Memory B cell (primary cell): ENCODE measurements at places on chromosomes 6 and 20.

DNA sequence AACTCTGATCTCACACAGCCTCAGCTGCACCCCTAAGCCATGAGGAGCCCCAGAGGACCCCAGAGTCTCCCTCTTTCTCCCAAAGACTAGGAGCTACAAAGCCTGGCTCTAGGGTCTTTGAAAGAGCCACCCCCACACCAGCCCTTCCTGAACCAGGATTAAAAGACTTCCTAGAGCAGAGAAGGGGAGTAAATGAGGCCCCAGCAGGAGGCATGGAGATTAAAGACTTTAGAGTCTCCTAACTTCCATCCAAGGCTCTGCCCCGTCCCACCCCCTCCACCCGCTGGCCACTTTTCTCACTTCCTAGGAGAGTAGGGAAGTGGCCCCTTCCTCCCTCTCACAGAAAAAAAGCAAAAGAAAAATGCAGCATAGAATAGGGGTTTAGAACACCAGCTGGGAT is 1.7 kb downstream of the PREX1 start:
- H3K27ac ChIP-seq = peak overlapping the region; percentile 93
- no peak for DNase-seq
- H3K4me3 ChIP-seq = peak overlapping the region; percentile 95
- no peaks in the 10 kb centered on the region for H3K27me3 ChIP-seq
- peaks cover 52% of the 10 kb centered on the region for H3K4me1 ChIP-seq

- no peak overlapping the region for H3K27ac ChIP-seq
- H3K4me3 ChIP-seq = no peak overlapping the region
- no peak for DNase-seq
- no peaks in the 10 kb centered on the region for H3K36me3 ChIP-seq
Observed at GRCh38 chr6:149935246-149935645, 6.6 kb upstream of the ULBP2 start.

DNA sequence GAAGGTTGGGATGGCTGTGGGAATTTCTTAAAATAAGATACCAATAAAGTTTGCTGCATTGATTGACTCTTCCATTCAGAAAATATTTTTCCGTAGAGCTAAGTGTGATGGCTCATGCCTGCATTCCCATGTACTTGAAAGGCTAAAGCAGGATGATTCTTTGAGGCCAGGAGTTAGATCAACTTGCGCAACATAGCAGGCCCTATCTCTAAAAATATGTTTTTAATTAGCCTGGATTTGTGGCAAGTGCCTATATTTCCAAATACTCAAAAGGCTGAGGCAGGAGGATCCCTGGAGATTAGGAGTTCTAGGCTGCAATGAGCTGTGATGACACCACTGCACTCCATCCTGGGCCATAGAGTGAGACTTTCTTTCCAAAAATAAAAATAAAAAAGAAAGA is 431.2 kb upstream of the PTCHD4 start:
- H3K27me3 ChIP-seq = no peaks in the 10 kb centered on the region
- no peak overlapping the region for H3K4me3 ChIP-seq
- H3K4me1 ChIP-seq = no peaks in the 10 kb centered on the region

DNA sequence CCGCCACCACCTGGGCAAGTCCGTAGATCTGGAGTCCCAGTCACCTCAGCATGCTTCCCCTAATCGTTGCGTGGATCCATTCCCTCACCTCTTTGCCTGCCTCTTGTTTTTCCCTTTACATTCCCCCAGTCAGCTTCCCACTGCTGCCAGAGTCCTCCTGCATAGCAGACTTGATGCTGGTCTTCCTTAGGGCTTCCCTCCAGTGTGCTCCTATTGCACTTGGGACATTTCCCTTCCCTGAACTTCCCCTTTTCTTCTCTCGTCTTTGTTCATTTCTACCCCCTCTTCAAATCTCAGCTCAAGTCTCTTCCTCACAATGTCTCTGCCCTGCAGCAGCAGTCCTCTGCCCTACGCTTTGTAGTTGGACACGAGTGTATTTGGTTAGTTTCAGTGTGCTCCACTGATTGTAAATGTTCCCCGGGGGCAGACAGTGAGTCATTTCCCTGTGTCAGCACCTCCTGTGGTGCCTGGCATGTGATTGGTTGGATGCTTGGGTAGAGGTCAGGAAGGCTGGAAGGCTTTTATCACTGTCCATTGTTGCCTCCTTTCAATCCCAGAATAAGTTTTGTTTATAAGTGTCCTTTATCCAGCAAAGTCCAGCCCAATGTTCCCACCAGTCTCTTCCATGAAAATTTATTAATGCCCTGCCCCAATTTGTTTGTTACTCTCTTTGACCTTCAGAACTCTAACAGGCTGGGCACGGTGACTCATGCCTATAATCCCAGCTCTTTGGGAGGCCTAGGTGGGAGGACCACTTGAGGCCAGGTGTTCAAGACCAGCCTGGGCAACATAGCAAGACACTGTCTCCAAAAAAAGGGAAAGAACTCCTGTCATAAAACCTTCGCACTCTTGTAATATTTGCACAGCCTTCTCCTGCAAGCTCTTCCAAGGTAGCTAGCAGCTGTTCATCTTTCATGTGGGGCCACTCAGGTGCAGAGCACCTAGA is 38.3 kb downstream of the FAM120B start:
- peaks cover 35% of the 10 kb centered on the region for H3K36me3 ChIP-seq
- no peaks in the 10 kb centered on the region for H3K27me3 ChIP-seq
- H3K4me1 ChIP-seq = peaks cover 10% of the 10 kb centered on the region
- no peak for DNase-seq
- no peak overlapping the region for H3K4me3 ChIP-seq

DNA sequence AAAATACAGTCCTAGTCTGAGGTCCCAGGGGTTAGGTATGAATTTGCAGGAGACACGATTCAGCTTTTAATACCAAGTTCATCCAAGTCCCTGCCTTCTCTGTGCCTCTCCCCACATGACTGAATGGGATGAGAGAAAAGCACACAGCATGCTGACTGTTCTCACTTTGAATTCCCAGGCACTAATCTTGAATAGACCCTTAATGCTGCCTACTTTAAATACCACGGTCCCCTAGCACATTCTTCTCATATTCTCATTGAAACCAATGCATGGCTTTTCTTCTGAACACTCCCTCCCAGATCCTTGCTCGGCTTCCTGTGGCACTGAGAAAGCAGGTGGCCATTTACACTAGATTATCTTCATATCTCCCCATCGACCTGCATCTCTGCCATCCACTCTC is 30.1 kb upstream of the SCAF8 start:
- no peak overlapping the region for H3K4me3 ChIP-seq
- no peak for DNase-seq
- H3K27ac ChIP-seq = no peak overlapping the region
- H3K4me1 ChIP-seq = no peaks in the 10 kb centered on the region
- peaks cover 5% of the 10 kb centered on the region for H3K27me3 ChIP-seq

DNA sequence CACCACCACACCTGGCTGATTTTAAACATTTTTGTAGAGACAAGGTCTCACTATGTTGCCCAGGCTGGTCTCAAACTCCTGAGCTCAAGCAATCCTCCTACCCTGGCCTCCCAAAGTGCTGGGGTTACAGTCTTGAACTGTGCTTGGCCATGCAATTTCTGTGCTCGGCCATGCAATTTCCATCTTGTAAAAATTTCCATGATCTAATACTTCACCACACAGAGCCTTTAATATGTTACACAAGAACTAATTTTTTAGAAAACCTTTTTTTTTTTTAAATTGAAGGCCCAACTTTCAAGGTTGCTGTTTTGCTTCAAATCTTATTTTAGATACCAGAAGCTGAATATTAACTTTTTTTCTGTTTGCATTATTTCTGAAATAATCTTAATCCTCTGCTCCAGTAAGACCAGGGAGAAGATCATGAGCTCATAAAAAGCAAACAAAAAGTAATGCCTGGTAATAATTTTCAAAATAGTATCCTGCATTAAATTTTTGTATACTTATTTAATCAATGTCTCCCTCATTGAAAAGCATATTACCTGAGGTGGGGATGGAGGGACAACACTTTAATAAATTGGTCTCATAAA is 38.1 kb upstream of the ARMC2 start:
- peaks cover 8% of the 10 kb centered on the region for H3K4me1 ChIP-seq
- no peak overlapping the region for H3K27ac ChIP-seq
- H3K27me3 ChIP-seq = no peaks in the 10 kb centered on the region
- no peak for DNase-seq
- H3K4me3 ChIP-seq = no peak overlapping the region
